Stimulated activated CD4-positive, alpha-beta T cell treated with anti-CD3 and anti-CD28 coated beads, TNF-alpha, amount 100 ng/mL, for 1 hour (primary cell): ENCODE measurements at places on chromosomes 4 and X.

DNA sequence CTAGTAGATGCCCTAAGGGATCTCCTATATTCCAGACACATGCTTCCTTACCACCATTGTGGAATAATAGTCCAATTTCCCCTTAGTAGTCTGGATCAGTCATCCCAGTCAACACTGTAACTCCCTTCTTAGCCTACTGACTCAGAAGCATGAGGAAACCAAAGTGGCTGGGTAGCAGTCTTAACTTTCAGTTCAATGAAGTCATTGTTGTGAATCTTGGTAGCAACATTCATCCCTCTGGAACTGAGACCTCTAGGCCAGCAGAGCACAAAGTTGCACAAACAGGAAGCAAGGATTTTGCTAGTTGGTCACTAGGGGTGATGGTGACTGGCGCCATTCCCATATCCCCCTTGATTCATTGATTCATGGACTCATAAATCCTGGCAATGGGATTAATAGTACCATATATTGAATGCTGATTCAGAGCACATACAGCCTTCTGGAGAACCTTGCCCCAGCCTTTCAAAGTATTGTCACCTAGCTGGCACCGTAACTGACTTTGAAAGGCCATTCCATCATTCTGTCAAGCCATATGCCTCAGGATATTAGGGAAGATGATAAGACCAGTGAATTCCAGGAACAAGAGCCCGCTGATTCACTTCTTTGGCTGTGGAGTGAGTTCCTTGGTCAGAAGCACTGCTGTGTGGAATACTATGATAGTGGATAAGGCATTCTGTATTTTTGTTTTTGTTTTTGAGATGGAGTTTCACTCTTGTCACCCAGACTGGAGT, 19.7 kb upstream of the GPAT3 start:
- DNase-seq: no peak

DNA sequence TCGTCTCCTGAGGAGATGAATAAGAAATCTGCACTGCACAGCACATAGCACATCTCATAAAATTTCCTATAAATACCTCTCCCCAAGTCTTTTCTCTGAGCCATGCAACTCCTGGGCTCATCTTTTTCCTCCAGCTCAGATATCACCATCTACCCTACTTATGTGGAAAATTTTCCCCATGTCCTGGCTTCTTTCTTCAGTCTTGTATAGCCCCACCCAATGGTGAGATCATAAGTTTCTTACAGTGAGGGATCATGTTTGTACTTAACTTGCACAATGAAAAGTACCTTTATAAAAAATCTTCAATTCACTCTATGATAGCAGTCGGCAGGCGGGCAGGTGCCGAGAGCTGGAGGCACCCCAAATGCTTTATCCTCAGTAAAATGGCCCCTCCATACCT, 198.6 kb upstream of the S100G start:
- no peak for DNase-seq

GRCh38 chrX:131843987-131844386, 179.1 kb upstream of the STK26 start:
- no peak for DNase-seq

DNA sequence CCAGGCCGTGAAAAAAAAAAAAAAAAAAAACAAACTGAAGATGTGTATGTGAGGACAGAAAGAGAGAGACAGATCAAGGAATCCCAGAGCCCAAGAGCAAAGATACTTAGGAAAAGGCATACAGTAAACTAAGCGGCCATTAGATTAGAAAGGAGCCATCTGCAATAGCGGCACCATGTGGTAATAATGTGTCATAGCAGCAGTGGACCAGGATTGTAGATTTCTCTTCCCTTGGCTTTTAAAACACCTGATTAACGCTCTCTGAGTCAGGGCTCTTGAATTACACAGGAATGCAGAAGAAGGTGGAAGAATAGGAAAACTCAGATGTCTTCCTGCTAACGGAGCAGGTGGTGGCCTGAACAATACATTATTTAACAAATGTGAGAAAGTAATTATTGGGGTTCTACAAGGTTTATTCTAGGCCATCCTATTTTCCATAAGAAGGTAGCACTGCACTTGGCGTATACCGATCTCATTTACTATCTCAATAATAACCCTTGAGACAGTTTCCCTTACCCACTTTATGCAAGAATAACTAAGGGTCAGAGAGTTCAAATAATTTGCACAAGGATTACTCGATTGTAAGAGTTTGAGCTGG, 182.7 kb downstream of the KCNIP4 start:
- DNase-seq: no peak

GRCh38 chrX:74422576-74423288, 1.4 kb downstream of the SLC16A2 start:
- no peak for DNase-seq

DNA sequence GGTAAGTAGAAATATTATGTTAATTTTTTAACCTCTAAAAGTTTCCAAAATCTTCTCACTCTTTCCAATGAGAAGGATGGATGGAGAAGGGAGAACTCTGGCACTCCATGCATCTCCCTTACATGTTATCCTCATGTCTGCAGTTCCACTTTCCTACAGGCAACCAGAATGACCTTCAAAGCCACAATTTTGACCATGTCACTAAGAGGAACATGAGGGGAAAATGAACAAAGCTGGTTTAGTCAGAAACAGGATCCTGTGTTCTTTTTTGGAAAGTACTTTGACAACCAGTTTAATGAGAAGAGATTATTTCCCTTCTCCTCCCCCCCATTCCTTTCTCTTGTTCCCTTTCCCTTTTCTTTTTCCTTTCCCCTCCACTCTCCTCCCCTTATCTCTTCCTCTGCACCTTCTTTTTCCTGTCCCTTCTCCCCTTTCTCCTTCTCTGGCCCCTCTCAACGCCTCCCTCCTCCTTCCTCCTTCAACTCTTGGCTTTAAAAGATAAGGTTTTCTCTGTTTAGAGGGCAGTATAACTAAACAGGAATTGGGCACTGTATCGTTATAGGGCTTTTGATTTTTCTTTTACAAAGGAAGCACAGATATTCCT, 42.5 kb downstream of the DTHD1 start:
- DNase-seq: no peak

DNA sequence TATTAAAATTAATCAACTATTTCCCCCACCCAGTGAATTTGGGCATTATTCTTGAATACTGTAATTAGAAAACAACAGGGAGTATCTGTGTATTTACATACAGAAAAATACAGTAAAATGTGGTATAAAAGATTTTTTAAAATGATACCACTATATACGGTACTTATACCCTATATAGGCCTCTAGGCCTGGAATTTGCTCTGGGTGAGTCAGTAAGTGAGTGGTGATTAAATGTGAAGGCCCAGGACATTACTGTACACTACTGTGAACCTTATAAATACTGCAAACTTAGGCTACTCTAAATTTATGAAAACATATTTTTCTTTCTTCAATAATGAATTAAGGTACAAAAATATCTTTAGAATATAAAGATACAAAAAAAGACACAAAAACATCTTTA, 6.3 kb upstream of the CSN3 start:
- no peak for DNase-seq

DNA sequence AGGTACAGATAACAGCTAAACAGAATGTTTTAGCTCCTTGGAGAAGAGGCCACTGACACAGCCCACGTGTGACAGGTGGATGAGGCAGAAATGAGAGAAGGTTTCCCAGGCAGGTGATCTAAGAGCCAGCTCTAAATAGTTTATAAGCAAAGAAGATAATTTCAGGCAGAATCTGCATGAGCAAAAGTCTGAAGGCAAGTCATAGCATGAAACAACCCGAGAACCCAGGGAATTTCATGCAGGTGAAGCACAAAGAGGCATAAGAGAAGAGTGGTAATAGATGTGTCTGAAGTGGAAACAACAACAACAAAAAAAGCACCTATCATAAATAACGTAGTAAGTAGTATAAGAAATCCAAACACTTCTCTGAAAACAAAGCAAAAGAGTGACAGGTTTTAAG, 275.8 kb upstream of the CPEB2 start:
- no peak for DNase-seq

DNA sequence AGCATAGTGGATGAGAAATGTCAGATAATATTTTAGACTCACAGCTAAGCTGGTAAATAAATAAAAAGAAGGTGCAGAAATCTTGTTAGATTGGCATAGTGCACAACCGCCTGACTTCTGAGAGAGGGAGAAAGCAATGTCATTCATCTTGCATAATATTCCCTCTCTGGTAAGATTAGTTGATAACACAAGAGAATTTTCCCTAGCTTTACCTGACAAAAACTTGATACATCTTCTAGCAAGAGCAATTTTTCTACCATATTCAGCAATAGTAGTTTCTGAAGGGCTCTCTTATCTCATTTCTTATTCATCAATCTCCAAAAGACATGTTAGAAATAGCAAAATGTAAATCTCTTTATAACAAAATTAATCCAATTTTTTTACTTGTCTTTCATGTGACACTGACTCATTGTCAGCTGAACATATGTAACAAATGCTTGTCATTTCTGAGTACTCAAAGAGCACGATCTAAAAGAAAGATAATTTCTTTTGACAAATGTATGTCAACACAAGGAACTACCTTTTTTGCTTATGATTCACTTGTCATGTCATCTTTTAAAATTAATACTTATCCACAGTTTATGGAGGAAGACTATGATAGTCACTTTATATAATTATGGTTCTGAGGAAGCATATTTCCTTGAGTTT, 240.0 kb downstream of the ARAP2 start:
- DNase-seq: no peak

GRCh38 chrX:46228389-46228788, 316.8 kb downstream of the ZNF674 start:
- DNase-seq: no peak

DNA sequence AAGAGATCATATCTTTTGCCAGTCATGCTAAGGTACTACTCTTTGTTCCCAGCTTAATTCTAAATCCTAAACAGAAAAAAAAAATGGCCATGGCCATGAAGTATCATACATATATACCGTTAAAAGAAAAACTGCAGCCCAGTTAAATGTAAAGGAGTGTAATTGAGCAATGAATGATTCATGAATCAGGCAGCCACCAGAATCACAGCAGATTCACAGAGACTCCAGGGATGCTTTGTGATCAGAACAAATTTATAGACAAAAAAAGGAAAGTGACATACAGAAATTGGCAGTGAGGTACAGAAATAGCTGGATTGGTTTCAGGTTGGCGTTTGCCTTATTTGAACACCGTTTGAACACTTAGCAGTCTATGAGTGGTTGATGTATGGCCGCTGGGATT, 42.1 kb upstream of the PDGFC start:
- no peak for DNase-seq

DNA sequence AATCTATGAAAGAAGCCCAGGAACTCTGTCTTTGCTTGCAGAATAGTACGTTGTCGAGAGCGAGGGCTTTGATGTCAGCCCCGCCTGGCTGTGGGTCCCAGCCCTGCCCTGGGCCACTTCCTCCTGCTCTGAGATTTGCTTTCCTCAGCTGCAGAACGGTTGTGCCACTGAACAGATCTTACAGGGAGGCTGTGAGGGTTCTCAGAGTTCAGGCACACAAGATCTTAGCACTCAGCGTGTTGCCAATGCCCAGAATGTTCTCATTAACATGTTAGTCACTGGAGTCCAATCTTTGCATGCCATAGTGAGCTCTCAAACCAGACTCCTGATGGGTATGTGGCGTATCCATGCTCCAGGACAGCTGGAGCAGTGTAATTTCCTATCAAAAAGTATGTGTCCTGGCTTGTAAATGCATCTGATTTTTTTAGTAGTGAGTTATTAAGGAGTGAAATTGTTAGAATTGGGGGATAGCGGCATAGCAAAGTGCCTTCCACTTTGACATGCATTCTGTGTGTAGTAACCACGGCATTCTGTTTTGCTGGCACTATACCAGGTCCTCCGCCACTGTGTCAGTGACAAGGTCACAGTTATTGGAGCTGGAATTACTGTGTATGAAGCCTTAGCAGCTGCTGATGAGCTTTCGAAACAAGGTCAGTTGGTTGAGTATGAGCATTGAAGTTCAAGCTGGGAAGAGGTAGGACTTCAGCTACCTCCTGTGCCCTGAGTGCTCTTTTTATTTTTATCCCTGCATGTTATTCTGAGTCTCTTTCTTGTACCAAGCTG, 31.6 kb downstream of the TKTL1 start:
- DNase-seq: no peak

DNA sequence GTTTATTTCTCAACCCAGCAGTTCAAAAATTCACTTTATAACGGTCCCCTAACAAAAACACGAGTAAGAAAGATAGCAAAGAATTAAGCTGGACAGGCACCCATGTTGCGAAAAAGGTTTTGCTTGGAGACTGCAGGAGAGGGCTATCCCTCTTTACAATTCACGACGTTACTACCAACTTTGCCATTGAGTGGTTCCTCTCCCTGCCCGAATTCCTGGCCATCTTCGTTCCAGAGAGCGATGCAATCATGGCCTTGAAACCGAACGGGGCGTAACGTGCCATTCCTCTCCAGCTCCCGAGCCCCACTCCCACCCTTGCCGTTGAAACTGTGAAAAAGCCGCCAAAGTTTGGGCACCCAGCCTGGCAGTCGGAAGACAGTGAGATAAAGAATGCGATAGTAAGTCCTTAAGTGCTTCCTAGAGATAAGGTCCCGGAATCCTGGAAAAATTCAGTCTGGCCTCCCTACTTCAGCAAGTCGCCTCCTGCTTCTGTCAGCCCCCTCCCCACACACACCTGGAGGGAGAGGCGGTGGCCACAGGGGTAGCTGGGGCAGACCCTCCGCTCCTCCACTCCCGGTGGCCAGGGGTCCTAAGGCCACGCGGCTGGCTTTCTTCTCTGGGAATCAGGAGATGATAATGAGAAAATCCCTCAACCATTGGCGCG, 65.2 kb downstream of the FBXO8 start:
- no peak for DNase-seq

GRCh38 chr4:177558995-177559394, 116.8 kb upstream of the AGA start:
- DNase-seq: no peak

GRCh38 chr4:158704274-158704673, 18.9 kb downstream of the PPID start:
- DNase-seq: no peak

DNA sequence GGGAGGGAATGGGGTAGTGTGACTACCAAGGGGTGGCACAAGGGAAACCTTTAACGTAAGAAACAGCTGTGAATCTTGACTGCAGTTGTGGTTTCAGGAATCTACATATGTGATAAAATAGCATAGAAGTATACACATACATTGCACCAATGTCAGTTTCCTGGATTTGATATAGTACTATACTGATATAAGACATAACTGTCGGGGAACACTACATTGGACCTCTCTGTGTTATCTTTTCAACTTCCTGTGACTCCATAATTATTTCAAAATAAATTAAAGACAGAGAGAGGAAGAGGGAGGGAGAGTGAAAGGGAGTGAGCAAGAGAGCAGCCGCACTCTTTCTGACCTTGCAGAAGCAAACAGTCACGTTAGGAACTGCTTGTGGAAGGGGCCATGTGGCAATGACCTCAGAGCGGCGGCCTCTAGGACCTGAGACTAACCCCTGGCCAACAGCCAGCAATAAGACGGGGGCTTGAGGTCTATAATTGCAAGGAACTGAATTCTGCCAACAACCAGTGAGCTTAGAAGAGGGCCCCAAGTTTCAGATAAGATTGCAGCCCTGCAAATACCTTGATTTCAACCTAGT, 47.4 kb downstream of the NALF2 start:
- DNase-seq: no peak

GRCh38 chr4:144599621-144600020, 46.3 kb upstream of the HHIP start:
- DNase-seq: no peak

- DNase-seq: no peak
Measured at GRCh38 chrX:79117078-79117477, 27.4 kb upstream of the GPR174 start.
